ENCODE measurements at places on chromosomes 5 and 9.

- DNase-seq: no peak
Measured at GRCh38 chr9:128887914-128888350, 6.0 kb downstream of the LRRC8A start.

- peak; percentile 85 for DNase-seq
Measured at GRCh38 chr5:126695091-126695490, 81.8 kb upstream of the LMNB1 start.

DNA sequence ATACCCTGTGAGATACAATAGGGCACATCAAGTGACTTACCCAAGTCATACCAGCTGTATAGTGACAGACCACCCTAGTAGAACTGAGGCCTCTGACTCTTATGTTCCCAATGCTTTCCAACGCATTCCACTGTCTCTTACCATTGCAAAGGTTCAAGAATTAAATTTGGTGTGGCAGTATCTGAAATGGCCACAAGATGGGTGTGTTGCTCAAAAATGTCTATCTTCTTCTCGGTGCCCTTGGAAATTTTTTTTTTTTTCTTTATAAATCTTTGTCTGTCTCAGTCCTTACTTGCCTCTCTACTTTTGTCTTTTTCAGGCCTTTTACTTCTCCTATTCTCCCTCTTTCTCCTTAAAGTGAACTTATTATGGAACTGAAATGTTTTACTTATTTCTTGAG is 48.4 kb downstream of the GPR21 start:
- peak; percentile 7 for DNase-seq

DNA sequence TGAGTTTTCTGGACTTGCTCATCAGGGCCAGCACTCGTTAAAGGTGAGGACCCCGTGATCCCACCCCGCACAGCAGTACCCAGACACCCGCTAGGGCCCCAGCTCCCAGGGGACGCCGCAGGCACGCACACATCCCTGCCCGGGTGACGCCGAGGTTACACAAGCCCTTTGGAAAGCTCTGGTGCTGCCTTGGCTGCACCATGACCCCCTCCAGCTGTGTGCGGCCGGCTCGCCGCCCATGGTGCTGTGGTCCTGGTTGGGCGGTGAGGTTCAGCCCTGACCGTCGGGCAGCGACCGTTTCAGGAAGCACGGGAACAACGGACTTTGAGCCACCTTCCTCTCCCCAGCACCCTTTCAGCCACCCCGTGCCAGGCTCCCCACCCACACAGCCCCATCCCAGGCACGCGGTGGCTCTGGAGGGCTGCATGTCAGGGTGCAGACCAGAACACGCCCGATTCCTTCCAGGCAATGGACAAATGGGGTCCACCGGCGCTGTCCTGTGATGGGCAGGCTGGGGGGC is 7.5 kb upstream of the SLC12A7 start:
- DNase-seq: no peak

Measured in inflammatory macrophage treated with lipopolysaccharide for 4 hours (primary cell).